ENCODE measurements at places on chromosomes 2 and 18. TPM values are rescaled to one million over a fixed set of nuclear protein-coding genes. Genes with fewer than 3 reads are reported as not detected.

Gene TCF23
- total RNA-seq: not detected

Gene CHRND
- total RNA-seq: not detected

Gene IL36RN
- total RNA-seq: 1.3 TPM

Gene EVA1A
- total RNA-seq: 28.7 TPM
